PC-3 (cell line): ENCODE measurements at places on chromosomes 4 and X.
A peak's percentile ranks its signal among the peaks of the same experiment; 100 is the strongest.

DNA sequence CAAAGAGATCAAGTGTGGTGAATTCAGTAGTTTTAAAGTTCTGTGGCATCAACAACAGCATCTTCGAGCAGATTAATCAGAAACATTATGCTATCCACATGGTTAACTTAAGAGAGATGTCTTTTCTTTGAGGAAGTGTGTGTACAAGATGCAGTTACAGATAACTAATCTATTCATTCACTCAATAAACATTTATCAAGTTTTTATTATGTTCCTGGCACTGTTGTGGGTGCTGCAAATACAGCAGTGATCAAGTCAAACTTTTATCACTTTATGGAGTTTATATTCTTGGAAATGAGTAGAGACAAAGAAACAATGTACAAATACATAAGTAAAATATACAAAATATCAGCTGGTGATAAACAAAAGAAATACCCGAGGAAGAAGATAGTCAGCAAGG lies 66.4 kb downstream of the ATOH1 start:
- H3K4me3 ChIP-seq: no peak overlapping the region
- no peaks in the 10 kb centered on the region for H3K36me3 ChIP-seq
- peaks cover 63% of the 10 kb centered on the region for H3K27me3 ChIP-seq

GRCh38 chr4:142929526-142929925 lies 83.4 kb upstream of the INPP4B start:
- H3K27me3 ChIP-seq: peaks cover 21% of the 10 kb centered on the region
- H3K27ac ChIP-seq: no peak overlapping the region
- DNase-seq: no peak
- H3K4me1 ChIP-seq: peaks cover 5% of the 10 kb centered on the region; the same call in 1 of the 2 replicates

- H3K4me3 ChIP-seq: no peak overlapping the region
- DNase-seq: no peak
- no peaks in the 10 kb centered on the region for H3K36me3 ChIP-seq
- H3K27me3 ChIP-seq: no peaks in the 10 kb centered on the region
Measured at GRCh38 chr4:165027762-165028402, 3.9 kb upstream of the TRIM60 start.

DNA sequence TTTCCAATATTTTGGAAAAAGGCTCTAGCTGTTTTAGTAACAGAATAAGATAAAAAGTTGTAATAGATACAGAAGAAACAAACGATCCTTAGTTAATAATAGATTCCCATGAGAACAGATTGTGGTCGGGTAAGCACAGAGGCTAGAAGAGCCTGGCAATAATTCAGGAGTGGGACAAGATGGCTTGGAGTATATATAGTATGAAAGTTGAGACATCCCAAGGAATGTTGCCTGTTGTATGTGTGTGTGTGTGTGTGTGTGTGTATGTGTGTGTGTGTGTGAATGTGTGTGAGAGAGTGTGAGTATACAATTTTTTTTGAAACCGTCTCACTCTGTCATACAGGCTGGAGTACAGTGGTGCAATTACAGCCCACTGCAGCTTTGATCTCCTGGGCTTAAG lies 150.7 kb downstream of the PDGFC start:
- no peaks in the 10 kb centered on the region for H3K27me3 ChIP-seq
- no peak overlapping the region for H3K27ac ChIP-seq

DNA sequence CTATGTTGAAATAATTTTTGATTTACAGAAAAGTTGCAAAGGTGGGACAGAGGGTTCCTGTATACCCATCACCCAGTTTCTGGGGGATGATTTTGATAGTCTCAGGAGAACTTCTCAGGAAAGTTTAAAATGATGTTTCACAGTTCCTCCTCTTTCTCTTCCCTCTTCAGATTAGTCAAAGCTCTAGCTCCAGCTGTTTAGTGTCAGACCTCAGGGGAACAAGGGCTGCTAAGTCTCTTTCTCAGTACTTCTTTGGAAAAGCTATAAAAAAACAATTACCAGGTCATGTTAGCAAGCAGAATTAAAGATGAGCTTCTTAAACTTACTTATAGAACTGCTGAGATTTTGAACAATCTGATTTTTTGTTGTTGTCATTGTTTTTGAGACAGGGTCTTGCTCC lies 12.2 kb downstream of the IL13RA1 start:
- no peak for DNase-seq
- peaks cover 3% of the 10 kb centered on the region; the same call in 1 of the 2 replicates for H3K4me1 ChIP-seq
- H3K4me3 ChIP-seq: no peak overlapping the region
- no peak overlapping the region for H3K27ac ChIP-seq

DNA sequence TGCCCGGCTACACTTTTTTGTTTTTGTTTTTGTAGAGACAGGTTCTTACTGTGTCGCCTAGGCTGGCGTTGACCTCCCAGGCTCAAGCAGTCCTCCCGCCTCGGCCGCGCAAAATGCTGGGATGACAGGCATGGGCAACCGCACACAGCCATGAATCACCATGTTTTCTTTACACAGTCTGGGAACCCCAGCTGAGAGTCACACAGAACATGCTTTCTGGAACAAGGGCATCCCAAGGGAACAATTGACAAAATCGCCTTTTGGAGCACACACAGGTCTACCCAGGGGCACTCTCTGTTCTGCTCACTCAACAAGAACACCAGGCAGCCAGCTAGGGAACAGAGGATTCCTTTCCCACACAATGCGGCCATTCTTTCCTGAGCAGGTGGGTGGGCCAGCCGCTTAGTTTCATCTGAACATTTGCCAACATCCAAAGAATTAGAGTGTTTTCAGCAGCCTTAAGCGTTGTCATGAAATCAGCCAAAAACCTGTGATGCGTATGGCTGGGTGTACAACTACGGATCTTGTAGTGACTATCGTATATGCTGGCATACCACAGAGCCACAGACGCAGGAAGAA lies 15.7 kb downstream of the PRKX start:
- no peak overlapping the region for H3K27ac ChIP-seq
- no peaks in the 10 kb centered on the region for H3K36me3 ChIP-seq
- H3K4me1 ChIP-seq: no peaks in the 10 kb centered on the region
- H3K4me3 ChIP-seq: no peak overlapping the region
- H3K27me3 ChIP-seq: no peaks in the 10 kb centered on the region

DNA sequence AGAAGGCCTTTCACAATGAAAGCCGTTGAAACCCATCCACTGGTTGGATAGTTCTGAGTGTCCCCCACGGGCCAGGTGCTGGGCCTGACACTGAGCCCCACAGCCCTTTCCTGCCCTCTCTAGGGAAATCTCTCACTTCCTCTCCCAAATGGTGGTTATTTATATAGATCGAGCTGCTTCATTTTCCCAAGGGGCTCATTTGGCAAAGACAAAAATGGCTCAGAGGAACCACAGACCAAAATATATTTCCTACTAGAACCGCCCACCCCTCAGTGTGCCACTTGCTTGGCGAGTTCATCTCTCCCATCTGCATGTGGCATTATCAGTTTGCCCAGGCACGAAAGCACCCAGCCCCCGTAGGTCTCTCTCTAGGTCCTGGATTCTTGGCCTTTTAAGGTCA lies 53.3 kb upstream of the STIM2 start:
- no peaks in the 10 kb centered on the region for H3K36me3 ChIP-seq
- peaks cover 6% of the 10 kb centered on the region for H3K4me1 ChIP-seq
- no peak for DNase-seq
- H3K27ac ChIP-seq: no peak overlapping the region
- H3K4me3 ChIP-seq: no peak overlapping the region
- H3K27me3 ChIP-seq: no peaks in the 10 kb centered on the region

GRCh38 chr4:53371843-53372521 lies 5.5 kb upstream of the FIP1L1 start:
- no peaks in the 10 kb centered on the region for H3K36me3 ChIP-seq
- no peak for DNase-seq
- H3K27me3 ChIP-seq: no peaks in the 10 kb centered on the region
- H3K27ac ChIP-seq: no peak overlapping the region
- H3K4me3 ChIP-seq: no peak overlapping the region

- H3K27me3 ChIP-seq: no peaks in the 10 kb centered on the region
- H3K4me1 ChIP-seq: no peaks in the 10 kb centered on the region
- no peak overlapping the region for H3K27ac ChIP-seq
- no peak overlapping the region for H3K4me3 ChIP-seq
- no peak for DNase-seq
Measured at GRCh38 chrX:78769946-78770345, 22.4 kb downstream of the LPAR4 start.

GRCh38 chr4:144592264-144592663 lies 53.7 kb upstream of the HHIP start:
- H3K27me3 ChIP-seq: no peaks in the 10 kb centered on the region
- no peaks in the 10 kb centered on the region for H3K36me3 ChIP-seq
- H3K27ac ChIP-seq: no peak overlapping the region
- no peak overlapping the region for H3K4me3 ChIP-seq
- DNase-seq: no peak

DNA sequence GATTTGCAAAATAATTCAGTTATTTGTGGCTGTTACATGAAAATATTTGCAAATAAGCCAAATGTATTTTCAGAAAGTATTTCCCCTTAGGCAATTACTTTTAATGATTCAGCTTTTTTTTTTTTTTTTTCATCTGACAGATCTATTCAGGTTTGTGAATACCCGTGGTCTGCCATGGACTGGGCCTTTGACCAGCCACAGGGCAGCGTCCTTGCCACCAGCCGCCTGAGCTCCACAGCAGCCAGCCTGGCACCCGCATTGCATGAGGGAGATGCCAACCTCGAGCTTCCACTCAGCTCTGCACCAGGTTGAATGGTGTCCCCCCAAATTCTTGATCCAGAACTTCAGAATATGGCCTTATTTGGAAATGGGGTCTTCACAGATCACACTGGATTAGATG lies 14.7 kb downstream of the TMEM271 start:
- DNase-seq: no peak
- H3K36me3 ChIP-seq: no peaks in the 10 kb centered on the region
- H3K4me3 ChIP-seq: no peak overlapping the region
- no peak overlapping the region for H3K27ac ChIP-seq
- H3K4me1 ChIP-seq: no peaks in the 10 kb centered on the region
- H3K27me3 ChIP-seq: peaks cover 9% of the 10 kb centered on the region; the same call in 1 of the 2 replicates

DNA sequence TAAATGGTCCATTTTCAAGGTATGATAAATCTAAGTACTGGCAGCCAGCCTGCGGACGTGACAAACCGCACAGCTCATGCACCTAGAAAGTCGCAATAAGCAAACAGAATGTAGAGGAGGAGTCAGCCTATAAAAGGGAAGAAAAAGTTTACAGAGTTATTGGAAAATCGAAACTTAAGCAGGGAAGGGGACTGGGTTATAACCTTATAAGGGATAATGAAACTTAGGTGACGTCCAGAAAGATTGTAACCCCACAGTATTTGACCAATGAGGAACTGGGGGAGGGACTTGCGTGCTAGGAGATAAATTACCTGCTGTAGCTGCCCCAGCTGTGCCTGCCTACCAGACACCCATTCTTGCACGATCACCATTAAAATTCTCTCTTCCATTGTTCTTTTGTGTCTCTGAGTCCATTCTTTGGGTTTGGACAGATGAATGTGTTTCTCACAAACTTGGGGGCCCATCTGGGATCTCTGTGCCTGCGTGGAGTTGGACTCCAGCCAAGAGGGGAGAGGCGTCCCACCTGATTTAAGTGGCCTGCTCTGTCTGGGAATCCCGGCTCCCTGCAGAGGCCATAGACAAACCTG lies 61.0 kb downstream of the ZCCHC12 start:
- peak; percentile 91 for DNase-seq
- peaks cover 24% of the 10 kb centered on the region for H3K4me1 ChIP-seq
- H3K36me3 ChIP-seq: no peaks in the 10 kb centered on the region
- H3K27me3 ChIP-seq: no peaks in the 10 kb centered on the region

GRCh38 chr4:72365016-72365415 lies 204.0 kb downstream of the ADAMTS3 start:
- H3K27ac ChIP-seq: no peak overlapping the region
- H3K36me3 ChIP-seq: no peaks in the 10 kb centered on the region
- H3K27me3 ChIP-seq: no peaks in the 10 kb centered on the region
- H3K4me1 ChIP-seq: no peaks in the 10 kb centered on the region
